Keratinocyte (primary cell): ENCODE measurements at places on chromosomes 11 and 22. TPM values are rescaled to one million over a fixed set of nuclear protein-coding genes. Genes with fewer than 3 reads are reported as not detected.

LMNTD2 gene
- 0.94 to 1.5 TPM (median 1.2 TPM) in 3 replicates for polyA plus RNA-seq

C22orf42 gene
- not detected in 3 replicates for polyA plus RNA-seq

GRCh38 chr22:37084385-37084784 lies 25.1 kb downstream of the TMPRSS6 start:
- no peak overlapping the region for H3K27ac ChIP-seq
- no peak overlapping the region for H3K4me3 ChIP-seq
- H3K4me1 ChIP-seq, result peaks cover 3% of the 10 kb centered on the region
- no peak for DNase-seq

GRCh38 chr11:36312611-36313472 lies 16.8 kb downstream of the PRR5L start:
- H3K27me3 ChIP-seq, result peaks cover 21% of the 10 kb centered on the region
- peaks cover 15% of the 10 kb centered on the region for H3K4me1 ChIP-seq
- DNase-seq, result no peak
- no peak overlapping the region for H3K27ac ChIP-seq
- no peak overlapping the region for H3K4me3 ChIP-seq

DNA sequence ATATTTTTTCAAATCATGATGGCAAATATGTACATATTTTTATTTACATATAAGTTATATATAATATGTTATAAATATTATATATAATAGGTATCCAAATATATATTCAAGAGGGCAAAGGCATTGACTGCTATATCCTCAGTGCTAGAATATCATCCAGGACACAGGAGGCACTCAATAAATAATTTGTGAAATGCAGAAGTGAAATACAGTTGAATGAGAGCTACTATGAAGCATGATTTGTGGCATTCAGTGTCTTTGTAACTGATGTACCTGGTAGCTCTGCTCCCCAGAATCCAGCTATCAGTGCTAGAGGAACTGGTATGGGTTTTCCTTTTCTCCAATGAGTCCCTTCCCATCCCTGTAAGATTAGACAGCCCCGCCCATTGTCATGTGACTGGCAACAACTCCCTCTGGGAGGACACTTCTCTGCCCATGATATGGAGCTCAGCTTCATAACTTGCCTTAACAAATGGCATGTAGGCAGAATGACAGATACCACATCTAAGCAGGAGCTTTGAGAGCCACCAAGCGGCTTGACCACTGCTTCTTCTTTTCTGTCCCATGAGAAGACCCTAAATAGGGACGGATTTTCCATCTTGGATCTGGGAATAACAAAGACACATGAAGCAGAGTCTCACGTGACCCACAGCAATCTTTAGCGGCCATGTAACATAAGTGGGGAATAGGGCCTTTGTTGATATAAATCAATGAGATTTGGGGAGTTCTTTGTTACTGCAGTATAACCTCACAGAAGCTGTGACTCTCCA lies 10.2 kb upstream of the CD82 start:
- H3K4me1 ChIP-seq, result peaks cover 11% of the 10 kb centered on the region
- no peaks in the 10 kb centered on the region for H3K36me3 ChIP-seq
- DNase-seq, result no peak
- H3K4me3 ChIP-seq, result no peak overlapping the region
- H3K27ac ChIP-seq, result no peak overlapping the region

- H3K36me3 ChIP-seq, result no peaks in the 10 kb centered on the region
- H3K27me3 ChIP-seq, result no peaks in the 10 kb centered on the region
- H3K27ac ChIP-seq, result no peak overlapping the region
- DNase-seq, result no peak
- peaks cover 13% of the 10 kb centered on the region for H3K4me1 ChIP-seq
- H3K4me3 ChIP-seq, result no peak overlapping the region
Measured at GRCh38 chr22:36755316-36755715, 20.6 kb downstream of the IFT27 start.

DNA sequence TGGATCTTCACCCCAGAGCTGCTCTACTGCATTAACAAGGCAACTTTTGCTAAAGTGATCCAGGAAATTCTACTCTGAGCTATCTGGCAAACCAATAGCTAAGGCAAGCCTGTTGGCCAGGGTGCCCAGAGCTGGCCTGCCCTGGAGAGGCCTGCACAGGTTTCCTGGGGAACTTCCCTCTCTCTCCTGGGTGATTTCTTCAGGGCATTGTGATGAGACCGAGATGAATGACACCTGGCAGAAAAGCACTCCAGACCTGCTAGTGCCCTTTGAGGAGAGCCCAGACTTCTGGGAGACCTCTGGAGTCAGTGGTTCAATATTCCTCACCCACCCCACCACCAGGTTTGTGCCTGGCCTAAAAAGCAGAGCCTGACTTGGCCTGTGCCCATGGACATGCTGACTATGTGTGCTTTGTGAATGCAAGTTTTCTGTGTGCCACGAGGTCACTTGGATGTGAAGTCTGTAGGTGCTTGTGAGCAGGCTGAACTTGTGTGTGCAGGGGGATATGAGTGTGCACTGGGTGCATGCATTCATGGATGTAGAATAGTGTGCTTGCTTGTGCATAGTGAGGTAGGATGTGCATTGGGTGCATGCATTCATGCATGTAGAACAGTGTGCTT lies 4.4 kb upstream of the APLNR start:
- H3K36me3 ChIP-seq, result no peaks in the 10 kb centered on the region
- no peak overlapping the region for H3K4me3 ChIP-seq
